ENCODE measurements at places on chromosomes 1 and 21.

GRCh38 chr1:39199593-39199992 is 4.9 kb upstream of the MACF1 start:
- DNase-seq, result no peak

GRCh38 chr1:47690341-47691250 is 252.8 kb downstream of the FOXD2 start:
- no peak for DNase-seq

DNA sequence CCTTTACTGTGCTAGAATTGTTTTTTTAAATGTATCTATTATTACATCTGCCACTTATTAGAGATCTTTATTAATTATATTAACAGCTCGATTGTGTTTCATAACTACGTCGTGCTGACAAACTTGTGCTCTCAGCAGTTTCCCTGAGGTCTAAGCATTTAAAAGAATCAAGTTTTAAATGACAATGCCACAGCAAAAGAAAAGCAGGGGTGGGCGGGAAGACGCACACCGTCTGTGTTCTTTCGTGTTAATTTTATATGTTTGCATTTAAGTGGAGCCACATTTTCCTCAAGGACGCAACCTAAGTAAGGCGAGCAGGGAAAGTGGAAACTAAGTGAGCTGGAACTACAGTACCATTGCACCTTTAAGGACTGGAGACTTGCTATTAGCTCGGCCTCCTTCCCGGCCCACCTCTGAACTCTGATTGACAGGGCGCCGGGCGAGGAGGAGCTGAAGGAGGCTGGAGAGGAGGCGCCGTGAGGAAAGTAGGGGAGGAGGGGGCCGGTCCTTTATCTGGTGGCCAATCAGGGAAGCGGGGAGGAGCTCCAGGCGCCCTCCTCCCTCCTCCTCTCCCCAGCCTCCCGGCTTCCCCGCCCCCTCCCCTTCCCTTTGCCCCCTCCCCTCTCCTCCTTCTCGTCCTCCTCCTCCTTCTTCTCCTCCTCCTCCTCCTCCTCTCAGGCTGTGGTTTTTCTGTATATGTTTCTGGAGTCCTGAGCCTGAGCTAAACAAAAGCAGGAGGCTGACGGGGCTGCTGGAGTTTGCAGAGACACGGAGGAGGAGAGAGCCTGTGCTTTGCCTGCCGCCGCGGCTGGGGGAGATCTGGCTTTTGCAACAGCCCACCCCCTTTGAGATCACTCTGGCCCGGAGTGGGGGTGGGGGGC is at the start of gene PBX1:
Gene PBX1, plus strand, starts transcription at position 724 of the 881 bp plus-strand sequence.
- peak; percentile 84 for DNase-seq

GRCh38 chr1:2126331-2127186 is 68.0 kb downstream of the FAAP20 start:
- DNase-seq, result no peak

- DNase-seq, result no peak
Observed at GRCh38 chr1:160022330-160023310, 9.2 kb downstream of the PIGM start.

GRCh38 chr1:204390751-204391466 is 20.7 kb downstream of the PPP1R15B start:
- DNase-seq, result no peak

GRCh38 chr1:118949315-118949714 is 38.8 kb downstream of the TBX15 start:
- DNase-seq, result peak; percentile 89

- no peak for DNase-seq
Observed at GRCh38 chr1:67969446-67969845, 81.0 kb downstream of the DIRAS3 start.

DNA sequence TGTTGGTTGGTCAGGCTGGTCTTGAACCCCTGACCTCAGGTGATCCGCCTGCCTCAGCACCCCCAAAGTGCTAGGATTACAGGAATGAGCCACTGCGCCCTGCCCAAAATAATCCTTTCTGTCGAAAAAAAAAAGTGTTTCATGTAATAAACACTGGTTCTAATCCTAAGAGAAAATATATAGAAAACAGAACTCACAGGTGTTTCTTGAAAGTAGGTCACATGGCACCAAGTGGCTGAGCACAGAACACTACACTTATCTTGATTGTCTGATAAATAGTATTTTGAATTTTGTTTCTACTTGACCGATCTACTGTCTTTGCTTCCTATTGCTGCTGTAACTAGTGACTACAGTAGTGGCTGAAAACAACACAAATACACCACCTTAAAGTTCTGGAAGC is 87.6 kb upstream of the SOD1 start:
- no peak for DNase-seq

All from epithelial cell of proximal tubule (primary cell).